ENCODE measurements at places on chromosomes 3 and 15. TPM values are rescaled to one million over a fixed set of nuclear protein-coding genes. Genes with fewer than 3 reads are reported as not detected.

DNA sequence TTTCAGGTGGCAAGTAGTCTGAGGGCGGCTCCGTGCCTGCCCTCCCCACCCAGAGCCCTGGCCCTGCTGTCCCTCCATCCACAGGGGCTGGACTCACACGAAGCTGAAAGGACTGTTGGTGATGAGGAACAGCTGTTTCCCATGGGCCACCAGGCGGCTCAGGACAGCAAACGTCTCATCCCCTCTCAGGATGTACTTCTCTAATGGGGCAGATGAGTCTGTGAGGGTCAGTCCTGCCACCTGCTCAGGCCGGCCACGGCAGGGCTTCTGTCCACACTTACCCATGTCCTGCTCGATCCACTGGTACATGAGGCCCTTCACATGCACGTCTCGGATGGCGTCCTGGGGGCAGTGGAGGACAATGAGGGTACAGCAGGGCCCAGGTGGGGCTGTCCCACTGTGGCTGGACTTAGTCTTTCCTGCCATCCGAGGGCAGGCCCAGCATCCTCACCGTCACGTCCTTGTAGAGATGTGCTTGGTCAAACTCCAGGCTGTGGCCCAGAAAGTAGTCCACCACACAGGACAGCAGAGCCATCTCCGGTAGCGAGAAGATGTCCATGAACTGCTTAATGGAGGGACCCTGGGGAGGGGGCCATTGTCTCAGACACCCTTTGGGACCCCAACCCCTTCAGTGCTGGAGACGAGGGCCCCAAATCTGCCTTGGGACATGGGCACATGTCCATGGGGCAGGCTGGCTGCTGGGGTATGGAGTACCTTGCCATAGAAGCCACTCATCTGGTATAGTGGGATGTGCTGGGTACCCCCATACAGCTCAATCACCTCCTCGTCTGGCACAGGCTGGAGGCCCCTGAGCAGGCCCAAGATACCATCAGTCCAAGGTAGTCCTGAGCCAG is 5.7 kb downstream of the NT5DC2 start:
- no peaks in the 10 kb centered on the region for H3K36me3 ChIP-seq
- no peak for DNase-seq
- no peak overlapping the region for H3K27ac ChIP-seq
- no peak overlapping the region for H3K4me3 ChIP-seq
- H3K27me3 ChIP-seq = peaks cover 8% of the 10 kb centered on the region
- H3K4me1 ChIP-seq = peaks cover 9% of the 10 kb centered on the region

DNA sequence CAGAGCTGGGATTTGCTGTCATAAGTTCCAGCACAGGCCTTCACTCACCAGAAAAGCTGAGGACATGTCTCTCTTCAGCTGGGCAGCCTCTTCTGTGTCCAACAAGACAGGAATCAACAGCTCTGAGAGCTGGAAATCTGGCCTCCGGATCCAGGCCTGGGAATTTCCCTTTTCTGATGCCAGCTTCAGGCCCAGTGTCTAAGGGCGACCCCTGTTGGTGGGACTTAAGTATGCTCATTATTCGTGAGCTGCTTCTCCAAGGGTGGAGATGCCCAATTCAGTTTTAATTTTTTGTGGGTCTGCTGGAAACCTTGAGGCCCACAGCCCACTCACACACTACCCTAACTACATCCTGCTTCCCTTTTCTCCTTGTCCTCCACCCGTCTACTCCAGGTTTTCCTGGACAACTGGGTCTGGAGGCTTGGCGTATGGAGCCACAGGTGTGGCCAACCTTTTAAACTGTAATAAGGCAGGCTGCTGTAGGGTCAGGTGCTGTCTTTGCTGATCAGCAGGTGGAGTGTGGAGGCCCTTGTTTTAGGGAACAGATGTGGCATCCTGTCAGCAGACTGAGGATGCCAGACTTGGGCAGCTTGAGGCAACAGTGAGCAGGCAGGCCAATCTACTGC is 2.6 kb upstream of the CEMIP start:
- H3K27ac ChIP-seq = no peak overlapping the region
- DNase-seq = peak; percentile 80
- H3K36me3 ChIP-seq = no peaks in the 10 kb centered on the region
- peaks cover 14% of the 10 kb centered on the region for H3K27me3 ChIP-seq

Gene KLF15
- total RNA-seq = 0.74 TPM

Gene GOLGA8G
- total RNA-seq = not detected

GRCh38 chr3:8606701-8607231 is 37.8 kb downstream of the SSUH2 start:
- DNase-seq = no peak
- H3K27ac ChIP-seq = no peak overlapping the region
- peaks cover 9% of the 10 kb centered on the region for H3K36me3 ChIP-seq
- peaks cover 9% of the 10 kb centered on the region for H3K4me1 ChIP-seq

GRCh38 chr3:42425736-42426407 is 15.5 kb upstream of the LYZL4 start:
- H3K27ac ChIP-seq = no peak overlapping the region
- H3K4me1 ChIP-seq = peaks cover 26% of the 10 kb centered on the region
- no peak for DNase-seq
- H3K4me3 ChIP-seq = no peak overlapping the region
- no peaks in the 10 kb centered on the region for H3K27me3 ChIP-seq

- H3K27me3 ChIP-seq = peaks cover 6% of the 10 kb centered on the region
- H3K4me3 ChIP-seq = no peak overlapping the region
- H3K36me3 ChIP-seq = no peaks in the 10 kb centered on the region
Observed at GRCh38 chr15:67150023-67150860, 84.8 kb downstream of the SMAD3 start.

- H3K27me3 ChIP-seq = no peaks in the 10 kb centered on the region
- H3K27ac ChIP-seq = no peak overlapping the region
- no peak overlapping the region for H3K4me3 ChIP-seq
- no peaks in the 10 kb centered on the region for H3K4me1 ChIP-seq
Observed at GRCh38 chr15:88833731-88834100, 30.5 kb downstream of the ACAN start.

DNA sequence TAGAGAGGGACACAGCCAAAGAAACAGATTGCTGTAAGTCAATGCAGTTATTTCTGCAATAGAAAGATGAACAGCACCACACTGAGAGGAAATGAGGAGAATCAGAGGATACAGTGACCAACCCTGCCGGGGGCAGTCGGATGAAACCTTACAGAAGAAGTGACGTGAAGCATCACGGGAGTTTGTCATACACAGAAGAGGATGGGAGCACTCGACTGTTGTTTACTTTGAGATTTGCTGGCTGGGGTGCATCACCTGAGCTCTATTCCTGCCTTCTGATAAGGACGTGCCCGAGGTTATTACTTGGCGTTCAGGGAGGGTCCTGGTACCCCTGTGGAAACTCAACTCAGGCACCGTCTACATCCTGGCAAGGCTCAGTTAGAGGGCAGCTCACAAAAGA is 45.4 kb downstream of the MAGEF1 start:
- peaks cover 3% of the 10 kb centered on the region for H3K27me3 ChIP-seq
- no peak overlapping the region for H3K27ac ChIP-seq
- no peak for DNase-seq
- H3K36me3 ChIP-seq = no peaks in the 10 kb centered on the region
- no peak overlapping the region for H3K4me3 ChIP-seq
- H3K4me1 ChIP-seq = peaks cover 2% of the 10 kb centered on the region

Gene CTXN2
- 0.22 TPM for total RNA-seq

DNA sequence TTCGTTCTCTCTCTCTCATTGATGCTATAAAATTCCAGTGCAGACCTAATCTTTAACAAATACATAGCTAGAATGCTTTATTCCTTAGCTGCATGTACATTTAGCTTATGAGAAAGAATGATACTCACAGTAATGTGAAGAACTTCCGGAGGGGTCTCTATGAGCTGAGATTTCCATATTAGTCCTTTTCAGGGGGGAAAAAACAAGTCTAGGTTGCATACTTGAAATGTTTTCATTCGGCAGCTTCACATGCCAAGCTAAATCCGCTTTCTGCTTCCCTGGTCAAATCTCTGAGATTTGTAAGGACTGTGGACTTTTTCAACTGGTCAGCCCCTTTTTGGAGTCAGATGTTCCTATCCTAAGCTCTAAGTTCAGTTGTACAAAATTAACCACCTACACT is 111.5 kb upstream of the COL8A1 start:
- no peak overlapping the region for H3K27ac ChIP-seq
- no peaks in the 10 kb centered on the region for H3K36me3 ChIP-seq
- no peak overlapping the region for H3K4me3 ChIP-seq
- H3K27me3 ChIP-seq = no peaks in the 10 kb centered on the region

GRCh38 chr15:38696109-38696727 is 131.6 kb upstream of the RASGRP1 start:
- no peaks in the 10 kb centered on the region for H3K27me3 ChIP-seq
- no peak for DNase-seq
- H3K27ac ChIP-seq = no peak overlapping the region
- no peaks in the 10 kb centered on the region for H3K4me1 ChIP-seq

GRCh38 chr3:36813305-36813704 is 49.0 kb upstream of the DCLK3 start:
- H3K36me3 ChIP-seq = no peaks in the 10 kb centered on the region
- H3K4me1 ChIP-seq = peaks cover 26% of the 10 kb centered on the region
- no peak for DNase-seq
- H3K27ac ChIP-seq = no peak overlapping the region
- H3K4me3 ChIP-seq = no peak overlapping the region

DNA sequence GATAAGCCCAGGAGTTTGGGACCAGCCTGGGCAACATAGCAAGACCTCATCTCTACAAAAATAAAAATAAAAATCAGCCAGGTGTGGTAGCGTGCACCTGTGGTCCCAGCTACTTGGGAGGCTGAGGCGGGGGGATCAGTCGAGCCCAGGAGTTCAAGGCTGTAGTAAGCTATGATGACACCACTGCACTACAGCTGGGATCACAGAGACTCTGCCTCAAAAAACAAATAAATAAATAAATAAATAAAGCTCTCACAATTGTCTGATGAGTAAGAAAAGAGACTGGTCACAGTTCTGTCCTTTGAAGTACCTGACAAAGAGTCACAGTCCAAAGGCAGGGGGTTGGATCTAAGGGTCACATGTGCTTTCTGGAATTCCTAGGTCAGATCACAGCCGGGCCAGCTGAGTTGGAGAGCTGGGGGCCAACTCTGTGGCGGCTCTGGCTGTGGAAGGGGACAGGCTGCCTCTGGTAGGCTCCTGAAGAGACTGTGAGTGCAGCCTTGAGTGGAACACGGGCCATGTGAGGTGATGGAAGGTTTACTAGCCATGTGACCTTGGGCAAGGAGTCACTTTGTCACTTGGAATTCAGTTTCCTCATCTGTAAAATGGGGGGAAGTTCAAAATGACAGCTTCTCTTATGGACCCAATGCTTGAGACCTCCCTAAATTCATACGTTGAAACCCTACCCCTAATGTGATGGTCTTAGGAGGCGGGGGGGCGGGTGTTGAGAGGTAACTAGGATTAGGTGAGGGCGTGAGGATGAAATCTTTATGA is 47.2 kb downstream of the WHAMM start:
- no peaks in the 10 kb centered on the region for H3K4me1 ChIP-seq
- H3K27ac ChIP-seq = no peak overlapping the region
- H3K4me3 ChIP-seq = no peak overlapping the region
- peaks cover 2% of the 10 kb centered on the region for H3K27me3 ChIP-seq

DNA sequence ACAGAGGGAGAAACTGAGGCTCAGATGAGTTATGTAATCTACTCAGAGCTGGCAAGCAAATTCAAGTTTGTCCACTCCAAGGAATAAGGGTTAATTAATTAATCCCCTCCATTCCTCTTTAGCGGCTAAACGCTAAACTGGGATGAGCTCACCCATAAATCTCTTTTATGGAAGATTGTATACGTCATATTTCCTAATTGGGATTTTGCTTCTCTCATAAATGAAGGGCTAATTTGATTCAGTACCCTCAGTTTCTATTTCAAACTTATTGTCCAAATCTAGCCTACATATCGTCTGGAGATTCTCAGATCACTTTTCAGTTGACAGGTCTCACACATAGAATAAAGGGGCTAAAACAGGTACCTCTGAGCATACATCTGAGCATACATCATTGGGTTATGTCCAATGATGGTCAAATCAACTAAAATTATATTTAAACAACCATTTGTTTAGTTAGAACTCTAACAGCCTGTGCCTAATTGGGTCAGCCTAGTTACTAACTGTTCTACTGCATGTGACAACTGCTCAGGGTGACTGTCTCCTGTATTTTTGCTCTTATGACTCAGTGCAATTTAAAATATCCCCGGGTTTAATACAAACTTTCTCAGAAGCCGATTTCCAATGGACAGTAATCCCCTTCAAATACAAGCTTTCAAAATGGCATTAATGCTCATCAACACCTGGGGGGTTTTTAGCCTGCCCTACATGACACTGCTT is 57.6 kb upstream of the PLXND1 start:
- no peaks in the 10 kb centered on the region for H3K4me1 ChIP-seq
- no peaks in the 10 kb centered on the region for H3K36me3 ChIP-seq
- no peaks in the 10 kb centered on the region for H3K27me3 ChIP-seq
- no peak for DNase-seq
- H3K27ac ChIP-seq = no peak overlapping the region

Gene TMEM212
- not detected for total RNA-seq

- no peak for DNase-seq
- peak overlapping the region; percentile 97 for H3K4me3 ChIP-seq
- no peak overlapping the region for H3K27ac ChIP-seq
- H3K36me3 ChIP-seq = no peaks in the 10 kb centered on the region
Observed at GRCh38 chr3:125594125-125594524, 1.2 kb downstream of the OSBPL11 start.

DNA sequence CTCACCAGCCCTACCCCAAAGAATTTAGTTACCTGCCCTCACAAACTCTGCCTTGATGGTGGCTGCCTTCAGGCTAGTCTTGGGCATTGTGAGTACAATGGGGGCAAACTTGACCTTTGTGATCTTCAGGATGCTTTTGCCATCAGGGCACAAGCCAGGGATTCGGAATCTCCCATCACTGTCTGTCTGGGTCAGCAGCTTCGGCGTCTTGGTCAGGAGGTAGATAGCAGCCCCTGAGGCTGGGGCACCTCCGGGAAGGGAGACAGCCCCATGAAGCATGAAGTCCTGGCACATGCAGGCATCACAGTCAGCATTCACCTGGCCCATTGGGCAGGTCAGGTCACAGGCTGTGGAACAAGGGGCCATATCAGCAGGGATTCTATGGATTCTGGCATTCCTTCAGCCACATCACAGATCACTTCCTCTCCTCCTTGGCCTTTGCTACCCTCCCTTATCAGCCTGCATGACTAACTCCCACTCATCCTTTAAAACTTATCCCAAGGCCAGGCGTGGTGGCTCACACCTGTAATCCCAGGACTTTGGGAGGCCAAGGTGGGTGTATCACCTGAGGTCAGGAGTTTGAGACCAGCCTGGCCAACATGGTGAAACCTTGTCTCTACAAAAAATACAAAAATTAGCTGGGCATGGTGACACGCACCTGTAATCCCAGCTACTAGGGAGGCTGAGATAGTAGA is 6.9 kb downstream of the CILP start:
- no peak overlapping the region for H3K4me3 ChIP-seq
- no peak for DNase-seq
- H3K36me3 ChIP-seq = no peaks in the 10 kb centered on the region
- peaks cover 11% of the 10 kb centered on the region for H3K4me1 ChIP-seq
- H3K27ac ChIP-seq = no peak overlapping the region
- peaks cover 7% of the 10 kb centered on the region for H3K27me3 ChIP-seq

DNA sequence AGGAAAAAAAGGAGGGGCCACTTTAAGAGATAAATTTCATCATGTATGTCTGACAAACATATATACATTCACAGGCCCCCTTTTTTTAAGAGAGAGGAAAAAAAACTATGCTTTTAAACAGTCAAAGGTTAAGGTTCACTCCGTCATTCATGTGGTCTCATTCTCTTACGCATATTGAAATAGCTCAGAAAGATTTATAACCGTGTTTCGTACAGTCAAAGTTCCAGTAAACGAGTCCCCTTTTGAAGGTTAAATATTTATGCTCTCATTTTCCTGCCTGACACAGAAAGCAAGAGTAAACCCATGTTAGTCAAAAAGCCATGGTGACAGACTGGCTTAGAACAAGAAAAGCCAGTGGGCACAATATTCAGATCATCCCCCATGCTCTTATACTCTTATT is 248.0 kb upstream of the ARRDC4 start:
- H3K4me1 ChIP-seq = no peaks in the 10 kb centered on the region
- no peak overlapping the region for H3K4me3 ChIP-seq
- no peak for DNase-seq
- H3K36me3 ChIP-seq = peaks cover 6% of the 10 kb centered on the region
- no peaks in the 10 kb centered on the region for H3K27me3 ChIP-seq
- no peak overlapping the region for H3K27ac ChIP-seq

Measured in glutamatergic neuron (in vitro differentiated cells).